ENCODE measurements at places on chromosomes 4 and X. TPM values are rescaled to one million over a fixed set of nuclear protein-coding genes. Genes with fewer than 3 reads are reported as not detected.

DNA sequence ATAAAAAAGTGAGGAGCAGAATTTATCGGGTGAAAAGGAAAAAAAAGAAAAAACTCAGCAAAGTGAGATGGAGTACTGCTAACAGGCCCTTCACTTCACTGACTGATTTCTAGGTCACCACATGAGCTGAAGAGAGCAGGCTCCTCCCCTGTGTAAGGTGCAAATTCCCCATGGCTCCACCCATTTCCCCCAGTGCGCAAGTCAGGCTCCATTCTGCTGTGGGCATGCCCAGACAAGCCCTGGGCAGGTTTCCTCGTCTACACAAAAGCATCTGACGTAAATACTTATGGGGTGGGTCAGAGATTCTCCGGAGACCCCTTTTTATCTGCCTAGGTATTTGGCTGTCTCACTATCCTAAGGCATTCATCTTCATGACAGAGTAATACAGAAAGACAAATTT is 157.9 kb downstream of the MAGEB5 start:
- DNase-seq: no peak

GRCh38 chr4:141124224-141124623 is 9.0 kb downstream of the RNF150 start:
- DNase-seq: no peak

DNA sequence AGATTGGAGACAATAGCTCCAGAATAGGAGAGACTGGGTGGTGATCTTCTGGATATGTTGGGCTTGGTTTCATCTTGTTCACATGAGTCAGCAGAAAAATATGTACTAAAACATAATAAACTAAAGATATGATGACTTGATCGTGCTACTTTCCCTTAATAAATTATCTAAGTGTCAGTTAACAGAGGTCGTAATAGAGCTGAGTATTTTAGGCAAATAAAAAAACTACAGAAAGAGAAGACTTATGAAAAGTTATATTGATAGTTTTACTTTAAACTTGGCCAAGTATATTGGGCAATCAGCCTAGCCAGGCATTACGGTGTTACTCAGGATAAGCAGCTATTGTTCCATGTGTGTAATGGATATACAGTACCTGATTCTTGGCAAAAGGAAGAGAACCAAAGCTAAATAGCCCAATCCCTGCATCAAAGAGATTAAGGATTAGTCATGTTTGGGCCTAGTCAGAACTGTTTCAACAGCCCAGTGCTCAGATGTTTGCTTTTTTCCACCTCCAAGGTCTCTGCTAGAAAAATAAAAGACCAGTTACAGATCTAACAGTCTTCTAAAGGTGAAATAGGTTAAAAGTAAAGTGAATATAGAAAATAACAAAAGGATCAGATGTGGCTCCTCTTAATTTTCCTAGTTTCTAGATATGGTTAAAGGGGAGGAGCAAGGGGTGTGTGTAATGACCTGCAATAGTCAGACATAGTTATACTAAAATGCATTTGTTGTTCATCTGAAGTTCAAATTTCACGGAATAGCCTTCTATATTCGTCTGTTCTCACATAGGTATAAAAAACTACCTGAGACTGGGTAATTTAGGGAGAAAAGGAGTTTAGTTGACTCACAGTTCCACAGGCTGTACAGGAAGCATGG is 262.6 kb downstream of the ADGRL3 start:
- no peak for DNase-seq

DNA sequence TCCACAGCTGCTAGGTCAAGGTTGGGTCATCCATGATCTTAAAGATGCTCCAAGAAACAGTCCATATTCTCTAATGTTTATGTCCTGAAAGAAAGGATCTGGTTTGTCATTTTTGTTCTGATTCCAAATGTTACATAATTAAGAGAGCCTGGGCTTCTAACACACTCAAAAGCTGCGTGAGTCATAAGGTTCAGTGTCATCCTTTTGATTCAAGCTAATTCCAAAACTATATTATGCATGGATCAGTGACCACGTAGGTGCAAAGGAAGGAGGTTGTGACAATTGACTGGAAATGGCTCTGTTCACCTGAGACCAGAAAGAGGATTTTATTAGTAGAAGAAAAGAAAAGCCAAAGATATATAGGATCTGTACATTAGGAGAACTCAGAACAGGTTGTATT is 268.7 kb upstream of the GK2 start:
- peak; percentile 25 for DNase-seq

DNA sequence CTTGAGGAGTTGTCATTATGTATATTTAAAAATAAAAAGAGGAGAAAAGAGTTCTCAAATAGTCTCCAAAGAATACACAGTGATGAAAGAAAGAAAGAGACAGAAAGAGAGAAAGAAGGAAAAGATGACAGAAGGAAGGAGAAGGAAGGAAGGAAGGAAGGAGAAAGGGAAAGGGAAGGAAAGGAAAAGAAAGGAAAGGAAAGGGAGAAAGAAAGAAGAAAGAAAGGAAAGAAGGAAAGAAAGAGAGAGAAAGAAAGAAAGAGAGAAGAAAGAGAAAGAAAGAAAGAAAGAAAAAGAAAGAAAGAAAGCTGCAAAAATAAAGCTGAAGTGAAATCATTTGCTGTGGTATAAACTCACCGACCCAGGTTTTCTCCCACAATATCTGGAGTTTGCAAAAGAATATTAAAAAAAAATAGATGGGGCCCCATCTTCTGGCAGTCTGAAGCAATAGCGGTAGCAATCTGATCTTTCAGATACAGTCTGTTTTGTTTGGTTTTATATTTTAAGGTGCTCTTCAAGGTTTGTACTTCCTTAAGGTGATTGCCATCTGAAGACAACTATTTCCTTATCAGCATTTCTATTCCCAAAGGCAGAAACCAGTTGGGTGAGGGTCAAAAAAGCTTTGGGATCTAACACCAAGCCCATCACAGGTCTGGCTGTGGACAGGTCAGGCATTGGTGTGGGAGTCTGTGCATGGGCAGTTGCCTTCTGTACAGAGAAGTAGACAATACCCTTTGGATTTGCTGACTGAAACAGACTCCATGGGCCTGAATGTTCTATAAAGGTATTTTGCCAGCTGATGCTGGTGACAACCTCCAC is 160.4 kb downstream of the CPEB2 start:
- DNase-seq: peak; percentile 64

DNA sequence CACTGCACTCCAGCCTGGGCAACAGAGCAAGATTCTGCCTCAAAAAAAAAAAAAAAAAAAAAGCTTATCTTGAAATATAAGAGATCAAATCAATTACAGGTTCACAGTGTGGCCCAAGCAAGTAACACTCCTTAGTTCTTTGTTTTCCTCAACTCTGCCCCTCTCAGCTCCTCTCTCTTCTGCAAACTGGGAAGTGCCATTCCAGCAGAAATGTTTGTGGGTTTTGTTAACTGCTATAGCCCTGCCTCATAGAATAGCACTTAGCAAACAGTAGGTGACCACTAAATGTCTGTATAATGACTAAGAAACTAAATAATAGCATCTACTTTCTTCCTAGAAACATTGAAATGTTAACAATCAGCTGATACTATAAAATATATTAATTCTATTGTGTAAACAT is 160.0 kb upstream of the NAP1L5 start:
- no peak for DNase-seq

DNA sequence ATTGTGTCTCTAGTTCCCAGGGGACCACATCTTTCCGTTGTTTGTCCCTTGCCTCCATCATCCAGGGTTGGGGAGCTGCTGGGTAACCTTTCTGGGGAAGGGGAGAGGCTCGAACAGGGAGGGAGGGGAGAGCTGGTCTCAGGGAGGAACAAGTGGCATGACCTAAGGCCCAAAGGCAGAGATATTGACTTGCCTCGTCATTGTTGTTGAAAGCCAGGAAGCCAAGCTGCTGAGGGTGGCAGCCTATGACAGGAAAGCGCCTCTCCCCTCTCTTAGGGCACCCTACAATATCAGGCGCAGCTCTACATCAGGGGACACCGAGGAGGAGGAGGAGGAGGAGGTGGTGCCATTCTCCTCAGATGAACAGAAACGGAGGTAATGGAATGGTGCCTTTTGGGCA is 20.8 kb downstream of the ZNF185 start:
- no peak for DNase-seq

- DNase-seq: no peak
Observed at GRCh38 chr4:125520258-125520990, 205.7 kb downstream of the FAT4 start.

GRCh38 chr4:123804196-123804721 is 407.7 kb downstream of the SPRY1 start:
- no peak for DNase-seq

DNA sequence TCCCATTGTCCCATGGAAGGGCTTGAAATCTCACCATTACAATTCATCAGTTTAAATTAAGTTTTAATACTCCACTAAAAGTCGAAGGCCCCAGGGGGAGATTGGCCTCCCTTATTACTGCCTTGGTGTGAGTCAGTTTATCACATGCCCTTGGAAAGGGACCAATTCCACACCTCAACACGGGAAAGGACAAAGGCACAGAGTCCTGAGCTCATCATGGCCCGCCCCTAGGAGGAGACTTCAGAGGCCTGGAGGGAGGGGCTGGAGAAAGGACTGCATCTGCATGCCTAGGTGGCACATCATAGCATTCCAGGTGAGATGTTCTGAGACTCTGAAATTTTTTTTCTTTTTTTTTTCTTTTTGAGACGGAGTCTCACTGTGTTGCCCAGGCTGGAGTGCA is 2.8 kb upstream of the SEL1L3 start:
- DNase-seq: peak; percentile 30

- DNase-seq: no peak
Observed at GRCh38 chr4:4861390-4862018, 2.0 kb downstream of the MSX1 start.

DNA sequence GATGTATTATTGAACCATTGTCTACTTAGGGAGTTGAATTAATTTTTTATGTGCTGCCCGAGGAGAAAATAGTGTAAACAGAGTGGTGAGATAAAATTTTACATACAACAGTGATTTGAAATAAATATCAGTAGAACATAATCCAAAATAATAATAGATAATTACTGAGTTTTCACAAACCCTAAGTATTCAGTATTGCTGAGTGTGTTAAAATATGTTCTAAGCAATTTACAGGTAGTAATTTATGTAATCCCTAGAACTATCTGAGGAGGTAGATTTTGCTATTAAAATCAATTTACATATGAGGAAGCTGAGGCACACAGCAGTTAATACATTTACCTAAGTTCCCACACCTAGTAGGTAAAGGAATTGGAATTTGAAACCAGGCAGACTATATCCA is 134.7 kb upstream of the FAT1 start:
- no peak for DNase-seq

DNA sequence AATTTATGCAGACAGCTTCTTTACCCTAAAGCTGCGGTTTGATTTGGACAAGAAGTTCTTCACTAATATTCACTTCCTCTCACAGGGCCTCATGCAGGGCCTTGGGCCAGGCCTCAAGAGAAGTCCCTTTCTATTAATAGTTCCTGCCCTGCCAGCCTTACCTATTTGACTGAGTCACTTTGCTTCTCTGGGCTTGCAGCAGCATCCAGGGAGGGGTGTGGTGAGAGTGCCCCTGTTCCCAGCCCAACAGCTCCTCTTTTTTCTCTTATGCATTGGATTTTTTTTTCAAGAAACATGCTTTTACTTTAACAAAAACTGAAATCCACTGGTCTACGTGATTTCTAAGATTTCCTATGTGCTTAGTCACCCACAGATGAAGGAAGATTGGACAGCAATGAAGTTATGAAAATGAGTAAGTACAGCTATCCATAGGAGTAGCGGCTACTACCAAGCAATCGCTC is 26.7 kb downstream of the FAM156B start:
- DNase-seq: peak; percentile 61

- no peak for DNase-seq
Observed at GRCh38 chr4:171024720-171025303, 788.4 kb upstream of the GALNTL6 start.

PLK4 gene
- total RNA-seq: 8.5 TPM

ARHGEF38 gene
- total RNA-seq: not detected

PRDM8 gene
- 4.4 TPM for total RNA-seq

NAA11 gene
- not detected for total RNA-seq

REELD1 gene
- not detected for total RNA-seq

RAB39B gene
- total RNA-seq: 2.0 TPM

SYNPO2 gene
- total RNA-seq: 4.3 TPM

TMEM271 gene
- total RNA-seq: not detected

Data from GM23248 (cell line).